NCI-H1105 (cell line): ENCODE measurements at places on chromosomes 2 and 18.

DNA sequence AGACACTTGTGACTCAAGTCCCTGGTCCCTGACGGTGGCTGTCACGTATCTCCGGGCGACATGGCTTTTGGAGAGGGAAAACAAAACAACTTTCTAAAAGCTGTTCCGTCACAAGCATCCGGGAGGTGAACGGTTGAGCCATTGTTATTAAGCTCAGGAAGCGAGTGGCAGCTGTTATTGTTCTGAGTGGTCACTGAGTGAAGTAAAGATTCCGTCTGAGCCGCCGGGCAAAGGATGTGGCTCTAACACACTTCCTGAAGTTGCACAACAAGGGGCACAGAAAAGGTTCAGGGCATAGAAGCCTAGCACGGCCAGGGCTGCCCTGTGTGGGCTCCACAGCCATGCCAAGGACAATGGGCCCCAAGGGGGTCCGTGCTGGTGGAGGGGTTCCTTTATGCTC lies 24.3 kb downstream of the INPP5D start:
- no peak for DNase-seq

DNA sequence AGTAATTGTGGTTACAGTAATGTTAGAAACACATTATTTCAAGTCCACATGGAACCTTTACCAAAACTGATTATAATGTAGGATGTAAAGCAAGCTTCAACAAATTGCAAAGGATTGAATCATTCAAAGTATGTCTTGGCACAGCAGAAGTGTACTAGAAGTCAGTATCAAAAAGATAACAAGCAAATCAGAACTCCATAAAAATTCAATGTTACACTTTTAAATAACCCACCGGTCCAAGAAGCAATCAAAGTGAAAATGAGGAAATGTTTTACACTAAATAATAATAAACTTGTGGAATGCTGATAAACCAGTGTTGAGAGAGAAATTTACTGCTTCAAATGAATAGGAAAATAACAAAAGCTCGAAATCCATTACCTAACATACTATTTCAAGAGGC lies 47.7 kb downstream of the TTC21B start:
- no peak for DNase-seq

GRCh38 chr2:199958014-199958413 lies 2.6 kb downstream of the MAIP1 start:
- DNase-seq: no peak

- no peak for DNase-seq
These were observed 89.6 kb downstream of the ACAA2 start for GRCh38 chr18:49723648-49724180.

DNA sequence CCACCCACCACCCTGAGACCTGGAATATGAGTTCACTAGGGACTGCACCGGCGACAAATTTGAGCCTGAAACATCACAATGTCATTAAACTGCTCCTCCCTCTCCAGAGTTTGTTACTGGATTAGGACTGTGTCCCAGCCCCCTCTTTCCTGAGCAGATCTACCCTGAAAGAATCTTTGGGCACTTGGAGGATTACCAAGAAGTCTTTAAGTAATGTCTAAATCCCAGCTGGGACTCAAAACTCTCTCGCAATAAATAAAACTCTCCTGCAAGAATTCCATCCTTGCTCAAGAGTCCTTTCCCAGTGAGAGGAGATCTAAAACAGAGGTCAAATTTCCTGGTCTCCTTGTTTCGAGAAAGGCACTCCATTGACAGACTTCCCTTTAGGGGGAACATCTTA lies 20.9 kb downstream of the GKN2 start:
- DNase-seq: no peak

DNA sequence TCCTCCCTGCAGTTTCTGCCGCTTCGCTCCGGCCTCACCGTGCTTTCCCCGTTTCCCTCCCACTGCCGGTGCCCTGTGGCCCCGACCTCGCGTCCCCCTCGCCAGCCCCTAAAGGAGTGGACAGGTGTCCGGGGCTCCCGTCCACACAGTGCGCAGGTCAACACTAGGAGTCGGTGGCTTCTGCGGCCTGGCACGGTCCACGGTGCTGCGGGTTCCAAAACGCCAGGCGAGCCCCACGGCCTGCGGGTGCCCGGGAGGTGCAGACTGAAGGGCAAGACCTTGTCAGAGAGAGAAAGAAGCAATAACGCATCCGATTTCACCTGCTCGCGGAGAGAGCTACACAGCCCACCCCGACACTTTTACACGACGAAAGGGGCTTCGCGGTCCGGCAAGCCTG lies 588.7 kb upstream of the SALL3 start:
- DNase-seq: no peak

GRCh38 chr2:119841550-119841949 lies 81.8 kb downstream of the PTPN4 start:
- no peak for DNase-seq

DNA sequence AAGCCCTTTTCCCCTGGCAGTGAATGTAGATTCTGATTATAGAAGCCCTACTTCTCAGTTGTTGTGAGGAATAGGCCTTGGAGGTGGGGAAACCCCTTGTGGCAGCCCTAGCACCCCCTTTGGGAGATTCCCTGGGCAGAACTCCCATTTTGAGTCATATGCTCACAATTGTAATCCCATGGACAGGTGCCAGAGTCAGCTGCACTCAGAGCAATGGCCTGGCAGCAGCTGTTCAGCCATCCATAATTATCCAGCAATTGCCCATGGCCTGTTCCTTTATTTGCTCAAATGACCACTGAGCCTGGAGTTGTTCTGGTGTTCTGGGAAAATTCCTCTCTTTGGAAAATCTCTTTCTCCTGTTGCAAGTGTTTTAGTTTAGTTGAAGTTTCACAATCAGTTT lies 71.7 kb downstream of the PTRHD1 start:
- peak; percentile 52 for DNase-seq

GRCh38 chr2:56715683-56716082 lies 531.9 kb downstream of the CCDC85A start:
- DNase-seq: no peak

GRCh38 chr18:23722646-23723045 lies 33.4 kb downstream of the LAMA3 start:
- no peak for DNase-seq

DNA sequence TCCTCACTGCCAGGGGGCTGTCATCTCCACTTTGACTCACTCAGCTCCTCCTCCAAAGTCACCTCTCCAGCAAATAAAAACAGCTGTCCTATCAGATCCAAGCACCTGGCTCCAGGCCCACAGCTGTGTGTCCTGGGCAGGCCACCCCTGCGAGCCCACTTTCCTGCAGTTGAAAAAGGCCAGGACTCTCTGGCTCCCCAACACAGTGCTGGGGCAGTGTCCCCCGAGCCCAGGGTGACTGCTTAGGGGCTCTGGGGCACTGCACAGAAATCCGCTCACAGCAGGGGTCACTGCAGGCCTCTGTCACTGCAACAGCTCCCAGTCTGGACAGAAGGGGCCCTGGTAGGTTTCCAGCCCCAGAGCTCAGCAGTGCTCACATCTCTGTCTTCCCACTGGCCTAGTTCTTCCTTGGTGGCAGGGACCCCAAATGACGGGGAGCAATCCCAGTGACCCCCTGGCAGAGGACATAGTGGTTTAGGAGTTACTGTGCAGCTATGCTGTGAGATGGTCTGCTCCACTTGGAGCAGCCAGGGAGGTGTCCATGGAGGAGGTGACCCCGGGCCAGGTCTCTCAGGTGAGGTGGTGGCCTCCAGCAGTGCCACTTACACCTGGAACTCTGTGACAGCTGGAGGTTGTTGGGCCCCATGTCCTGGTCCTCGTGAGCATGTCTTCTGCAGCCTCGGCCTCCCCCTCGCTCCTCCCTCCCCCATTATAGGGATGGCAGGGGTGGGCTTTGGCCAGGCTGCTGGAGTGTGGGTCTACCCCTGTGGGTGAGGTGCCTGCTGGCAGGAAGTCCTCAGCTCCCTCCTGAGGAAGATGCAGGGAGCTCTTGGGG lies 35.5 kb downstream of the HS6ST1 start:
- no peak for DNase-seq

GRCh38 chr2:177754492-177754873 lies 318.1 kb downstream of the PDE11A start:
- DNase-seq: no peak

DNA sequence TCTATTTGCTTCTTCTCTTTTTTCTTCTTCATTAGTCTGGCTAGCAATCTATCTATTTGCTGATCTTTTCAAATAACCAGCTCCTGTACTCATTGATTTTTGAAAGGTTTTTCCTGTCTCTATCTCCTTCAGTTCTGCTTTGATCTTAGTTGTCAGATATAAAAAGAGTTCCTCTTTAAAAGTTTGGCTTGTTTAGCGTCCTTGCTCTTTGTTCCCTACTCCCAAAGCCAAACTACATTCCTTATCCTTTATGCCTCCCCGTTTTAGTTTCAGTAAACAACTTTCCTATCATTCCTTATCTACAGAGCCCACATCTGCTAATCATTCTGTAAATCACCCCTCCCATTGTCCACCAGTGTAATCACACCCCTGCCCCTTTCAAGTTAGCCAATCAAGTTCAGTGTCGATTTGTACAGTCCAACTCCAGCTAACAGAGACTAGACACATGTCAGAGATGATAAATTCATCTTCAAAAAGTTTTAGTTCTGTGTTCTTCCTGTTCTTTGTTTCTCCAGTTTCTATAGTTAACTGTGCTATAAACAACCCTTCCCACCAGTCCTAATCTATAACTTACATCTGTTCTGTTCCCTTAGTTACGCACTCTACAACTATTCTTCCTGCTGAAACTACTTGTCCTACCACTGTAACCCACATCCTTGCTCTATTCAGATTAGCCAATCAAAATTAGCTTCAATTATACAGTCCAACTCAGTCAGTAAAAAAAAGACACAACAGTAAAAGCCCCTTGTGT lies 44.4 kb downstream of the TFPI start:
- no peak for DNase-seq

- DNase-seq: peak; percentile 16
These were observed 19.2 kb upstream of the IL36G start for GRCh38 chr2:112958428-112959108.

DNA sequence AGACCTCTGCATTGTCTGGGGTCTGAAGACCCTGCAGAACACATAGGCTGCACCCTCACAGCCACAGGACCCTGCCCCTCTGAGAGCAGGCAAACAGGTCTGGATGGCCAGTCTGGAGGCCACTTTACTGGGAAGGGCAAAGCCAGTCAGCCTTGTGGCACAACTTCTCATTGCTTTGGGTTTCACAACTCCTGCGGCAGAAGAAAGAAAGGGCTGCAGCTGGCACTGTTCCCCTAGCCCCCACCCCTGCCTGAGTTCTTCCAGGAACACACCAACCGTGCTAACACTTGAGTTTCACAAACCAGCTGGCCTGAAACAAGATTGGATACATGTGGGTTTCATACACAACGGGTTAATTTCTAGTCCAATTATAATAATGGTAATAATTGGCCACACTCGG lies 276.5 kb upstream of the MGAT5 start:
- peak; percentile 57 for DNase-seq

DNA sequence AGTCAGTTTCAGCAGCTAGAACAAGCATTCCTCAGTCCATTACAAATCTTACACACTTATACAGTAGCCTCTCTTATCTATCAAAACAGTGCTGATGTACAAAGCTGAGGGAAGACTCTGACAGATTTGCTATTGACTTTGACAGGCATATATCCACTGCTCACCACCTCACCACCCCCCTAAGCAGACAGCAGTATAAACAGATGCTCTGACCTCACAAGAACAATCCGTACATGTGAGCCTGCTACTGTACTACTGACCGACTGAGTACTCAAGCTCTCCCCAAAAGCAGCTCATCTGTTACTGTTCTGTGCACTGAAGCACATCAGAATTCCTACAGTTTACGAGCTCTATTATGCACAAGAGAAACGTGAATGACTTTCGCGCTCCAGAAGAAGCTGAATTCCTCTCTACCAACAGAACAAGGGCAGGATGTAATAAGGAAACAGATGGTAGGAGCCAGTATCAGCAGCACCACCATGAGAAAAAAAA lies 95.6 kb upstream of the PDE1A start:
- no peak for DNase-seq

- DNase-seq: no peak
These were observed 136.4 kb downstream of the INHBB start for GRCh38 chr2:120482334-120482733.

DNA sequence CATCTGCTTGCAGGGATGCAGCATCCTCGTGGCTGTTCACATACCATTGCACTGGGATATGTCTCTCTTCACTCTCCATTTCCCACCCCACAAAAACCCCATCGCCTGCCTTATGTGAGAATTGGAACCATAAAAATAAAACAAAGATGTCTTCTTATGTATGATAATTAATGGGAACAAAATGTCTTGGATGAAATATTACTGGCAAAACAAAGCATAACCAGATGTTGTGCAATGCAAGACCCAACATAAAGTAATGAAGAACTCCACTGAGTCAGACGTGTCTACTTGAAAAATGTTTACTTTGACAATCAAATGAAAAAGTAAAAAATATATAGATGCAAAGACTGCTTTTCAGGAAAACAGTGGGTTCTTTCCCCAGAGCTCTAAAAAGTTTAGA lies 611.3 kb upstream of the SYT4 start:
- no peak for DNase-seq

GRCh38 chr2:224126440-224126839 lies 87.4 kb upstream of the SERPINE2 start:
- DNase-seq: no peak
